ENCODE measurements at places on chromosomes 16 and 17.

- no peak for DNase-seq
Observed at GRCh38 chr17:37130984-37131446, 182.3 kb downstream of the AATF start.

DNA sequence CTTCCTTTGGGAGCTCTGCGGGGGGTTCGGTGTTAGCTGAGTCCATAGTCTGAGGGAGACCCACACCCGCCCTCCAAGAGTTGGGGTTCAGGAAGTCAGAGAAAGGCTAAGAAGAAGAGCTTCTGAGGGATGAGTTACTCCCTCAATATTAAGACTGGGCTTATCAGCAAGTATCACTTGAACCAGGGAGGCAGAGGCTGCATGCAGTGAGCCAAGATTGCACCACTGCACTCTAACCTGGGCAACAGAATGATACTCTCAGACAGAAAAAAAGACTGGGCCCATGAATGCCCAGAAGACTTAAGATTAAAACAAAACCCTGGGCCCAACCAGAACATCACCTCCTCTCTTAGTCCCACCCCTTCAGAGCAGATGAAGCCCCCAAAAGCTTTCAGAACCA lies 6.0 kb downstream of the NKIRAS2 start:
- no peak for DNase-seq

DNA sequence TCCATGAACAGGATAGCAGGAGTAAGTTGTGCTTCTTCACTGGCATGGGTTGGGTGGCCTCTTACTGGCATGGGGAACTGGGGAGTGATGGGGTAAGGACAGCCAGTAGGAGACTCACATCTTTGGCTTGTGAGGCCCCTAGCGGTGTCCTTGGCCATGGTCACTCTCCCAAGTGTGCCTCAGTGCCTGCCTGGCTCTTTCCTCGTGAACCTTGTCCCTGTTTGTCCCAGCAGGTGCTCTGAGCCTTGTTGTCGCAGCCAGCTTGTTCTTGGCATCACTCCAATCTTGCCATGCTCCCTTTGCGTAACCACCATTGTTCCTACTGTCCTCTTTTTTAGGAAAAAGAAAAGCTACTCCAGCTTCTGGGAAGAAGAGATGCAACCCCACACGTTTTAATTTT lies 53.6 kb upstream of the SDK2 start:
- DNase-seq, result no peak

- peak; percentile 97 for DNase-seq
Observed at GRCh38 chr16:89395150-89396142, 94.9 kb downstream of the ANKRD11 start.

- no peak for DNase-seq
Observed at GRCh38 chr17:61408151-61409041, 8.8 kb downstream of the TBX2 start.

GRCh38 chr16:69937465-69937951 lies 13.6 kb upstream of the CLEC18A start:
- DNase-seq, result peak; percentile 10

- no peak for DNase-seq
Observed at GRCh38 chr16:50529334-50529733, 18.9 kb upstream of the NKD1 start.

DNA sequence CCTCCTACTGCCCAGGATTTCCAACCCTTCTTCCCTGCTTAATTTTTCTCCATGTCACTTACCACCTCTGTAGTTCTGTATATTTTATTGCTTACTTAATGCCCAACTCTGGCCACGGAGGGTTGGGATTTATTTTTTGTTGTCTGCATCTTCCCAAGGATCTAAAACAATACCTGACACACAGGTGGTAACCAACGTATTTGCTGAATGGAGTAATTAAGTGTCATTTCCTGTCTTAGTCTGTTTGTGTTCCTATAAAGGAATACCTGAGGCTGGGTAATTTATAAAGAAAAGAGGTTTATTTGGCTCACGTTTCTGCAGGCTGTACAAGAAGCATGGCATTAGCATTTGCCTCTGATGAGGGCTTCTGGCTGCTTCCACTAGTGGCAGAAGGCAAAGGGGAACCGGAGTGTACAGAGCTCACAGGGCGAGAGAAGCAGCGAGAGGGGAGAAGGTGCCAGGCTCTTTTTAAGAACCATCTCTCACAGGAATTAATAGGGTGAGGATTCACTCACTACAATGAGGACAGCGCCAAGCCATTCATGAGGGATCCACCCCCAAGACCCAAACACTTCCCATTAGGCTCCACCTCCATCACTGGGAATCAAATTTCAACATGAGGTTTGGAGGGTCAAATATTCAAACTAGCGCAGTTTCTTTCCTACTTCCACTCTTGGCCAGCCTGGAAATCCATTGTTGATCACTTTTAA lies 44.8 kb downstream of the ERN1 start:
- DNase-seq, result no peak

GRCh38 chr17:27546624-27547300 lies 84.2 kb upstream of the LGALS9 start:
- DNase-seq, result no peak

GRCh38 chr17:61584866-61585265 lies 6.2 kb downstream of the NACA2 start:
- no peak for DNase-seq

- peak; percentile 86 for DNase-seq
Observed at GRCh38 chr17:42989726-42990652, 8.2 kb upstream of the RPL27 start.

GRCh38 chr16:52405441-52405840 lies 141.5 kb downstream of the TOX3 start:
- DNase-seq, result no peak

DNA sequence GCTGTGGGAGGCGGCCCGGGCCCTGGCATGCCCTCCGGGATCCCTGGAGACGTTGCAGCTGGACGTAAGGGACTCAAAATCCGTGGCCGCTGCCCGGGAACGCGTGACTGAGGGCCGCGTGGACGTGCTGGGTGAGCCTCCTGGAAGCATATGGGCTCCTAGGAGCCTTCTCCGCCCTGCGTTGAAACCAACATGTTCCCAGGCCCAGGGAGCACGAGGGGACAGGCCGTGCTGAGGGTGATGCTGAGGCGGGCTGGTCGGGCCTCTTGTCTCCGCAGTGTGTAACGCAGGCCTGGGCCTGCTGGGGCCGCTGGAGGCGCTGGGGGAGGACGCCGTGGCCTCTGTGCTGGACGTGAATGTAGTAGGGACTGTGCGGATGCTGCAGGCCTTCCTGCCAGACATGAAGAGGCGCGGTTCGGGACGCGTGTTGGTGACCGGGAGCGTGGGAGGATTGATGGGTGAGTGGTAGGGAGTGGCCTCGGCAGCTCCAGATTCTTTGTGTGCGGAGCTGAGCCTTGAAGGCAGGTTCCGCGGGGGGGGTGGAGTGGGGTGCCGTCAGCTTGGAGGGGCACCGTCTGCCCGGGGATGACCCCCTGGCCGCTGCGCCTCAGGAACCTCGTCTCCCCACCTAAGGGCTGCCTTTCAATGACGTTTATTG lies 567 bp downstream of the HSD17B1 start:
- no peak for DNase-seq

DNA sequence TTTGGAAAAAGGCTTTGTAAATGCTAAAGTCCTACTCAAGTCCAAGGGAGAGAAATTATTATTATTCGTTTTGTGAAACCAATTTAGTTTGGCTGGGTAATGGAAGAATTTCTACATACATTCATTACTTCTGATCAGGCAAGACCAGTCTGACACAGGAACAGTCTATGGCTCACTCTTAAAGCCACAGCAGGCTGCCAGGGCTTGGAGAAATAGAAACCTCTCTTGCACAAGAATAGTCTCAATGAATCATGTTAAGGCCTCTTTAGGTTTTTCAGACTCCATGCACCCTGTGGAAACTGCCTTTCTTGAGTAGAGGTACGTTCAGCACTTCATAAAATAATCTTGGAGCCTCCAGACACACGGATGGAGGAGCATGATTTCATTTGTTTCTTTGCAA lies 167.7 kb downstream of the IRX3 start:
- no peak for DNase-seq

DNA sequence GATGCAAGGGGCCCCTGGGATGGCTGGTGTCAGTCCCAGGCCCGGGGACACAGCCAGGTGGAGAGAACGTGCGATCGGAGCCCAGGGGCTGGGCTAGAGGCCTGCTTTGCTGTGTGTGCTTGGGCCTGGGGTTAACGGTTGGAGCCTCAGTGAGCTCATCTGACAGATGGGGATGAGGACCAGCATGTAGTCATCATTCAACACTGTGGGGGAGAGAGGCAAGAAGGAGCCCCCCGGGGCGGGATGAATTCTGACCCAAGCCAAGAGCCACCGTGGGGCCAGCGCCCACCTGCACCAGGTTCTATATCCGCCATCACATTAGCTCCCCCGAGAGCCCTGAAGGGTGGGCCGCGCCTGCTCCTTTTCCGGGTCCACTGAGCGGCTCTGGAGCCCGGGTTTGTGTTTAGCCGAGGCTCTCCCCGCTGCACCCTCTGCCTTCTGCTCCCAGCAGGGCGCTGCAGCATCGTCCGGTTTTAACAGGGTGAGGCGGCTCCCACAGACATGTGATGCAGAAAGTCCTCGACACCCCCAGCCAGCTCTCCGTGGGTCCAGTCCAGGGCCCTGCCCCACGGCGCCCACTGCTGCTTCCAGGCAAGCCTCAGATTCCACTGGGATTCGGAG lies 365.7 kb downstream of the SEC14L1 start:
- DNase-seq, result no peak

DNA sequence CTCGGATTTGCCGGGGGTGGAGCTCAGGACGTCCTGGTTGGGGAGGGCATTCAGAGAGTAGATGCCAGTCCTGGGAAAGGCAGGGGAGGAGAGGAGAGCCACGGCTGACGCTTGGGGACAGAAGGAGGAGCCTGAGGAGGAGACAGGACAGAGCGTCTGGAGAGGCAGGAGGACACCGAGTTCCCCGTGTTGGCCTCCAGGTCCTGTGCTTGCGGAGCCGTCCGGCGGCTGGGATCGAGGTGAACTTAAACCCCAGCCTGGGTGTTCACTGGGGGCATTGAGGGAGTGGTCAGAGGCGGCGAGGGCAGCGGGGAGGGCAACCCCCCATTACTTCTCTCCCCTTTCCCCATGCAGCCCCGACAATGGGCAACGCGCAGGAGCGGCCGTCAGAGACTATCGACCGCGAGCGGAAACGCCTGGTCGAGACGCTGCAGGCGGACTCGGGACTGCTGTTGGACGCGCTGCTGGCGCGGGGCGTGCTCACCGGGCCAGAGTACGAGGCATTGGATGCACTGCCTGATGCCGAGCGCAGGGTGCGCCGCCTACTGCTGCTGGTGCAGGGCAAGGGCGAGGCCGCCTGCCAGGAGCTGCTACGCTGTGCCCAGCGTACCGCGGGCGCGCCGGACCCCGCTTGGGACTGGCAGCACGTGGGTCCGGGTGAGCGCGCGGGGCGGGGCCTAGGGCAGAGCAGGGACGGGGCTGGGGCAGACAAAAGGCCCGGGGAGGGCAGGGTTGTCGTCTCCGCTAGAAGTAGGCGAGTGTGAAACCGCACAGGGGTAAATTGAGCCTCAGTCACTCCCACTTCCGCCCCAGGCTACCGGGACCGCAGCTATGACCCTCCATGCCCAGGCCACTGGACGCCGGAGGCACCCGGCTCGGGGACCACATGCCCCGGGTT lies 3.7 kb downstream of the NOL3 start:
- DNase-seq, result peak; percentile 85

GRCh38 chr17:48051706-48052486 lies 3.7 kb downstream of the NFE2L1 start:
- DNase-seq, result peak; percentile 72

GRCh38 chr16:57735755-57736418 lies at the start of gene KATNB1:
KATNB1 (plus strand) TSS chr16:57735770; CDS start chr16:57737244, 1,474 bp downstream.
- DNase-seq, result no peak

DNA sequence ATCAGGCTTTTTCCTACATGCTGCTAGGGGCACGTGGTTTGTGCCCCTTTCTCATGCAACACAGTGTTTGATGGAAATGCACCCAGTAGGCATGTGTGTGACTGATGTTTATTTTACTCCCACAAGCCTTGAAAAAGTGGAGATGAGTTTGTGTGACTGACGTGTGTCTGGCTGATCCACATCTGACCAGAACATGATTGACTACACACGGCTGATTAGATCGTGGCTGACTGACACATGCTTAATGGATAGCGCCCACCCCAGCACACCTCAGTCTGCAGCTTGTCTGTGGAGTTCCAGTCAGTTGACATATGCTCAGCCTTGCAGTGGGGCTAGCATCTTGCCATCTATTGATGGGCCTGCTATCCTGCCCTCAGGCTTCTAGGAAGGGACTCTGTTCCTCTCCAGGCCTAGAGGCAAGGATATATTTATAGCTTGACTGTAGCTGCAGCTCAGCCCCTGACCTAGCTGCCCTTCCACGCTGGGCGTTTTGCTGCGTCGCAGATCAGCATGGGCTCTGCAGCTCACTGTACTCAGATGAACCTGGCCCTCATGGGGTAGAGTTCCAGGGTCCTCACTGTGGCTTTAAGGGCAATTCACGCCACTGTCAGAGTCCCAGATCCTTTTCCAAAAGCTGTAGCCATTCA lies 112.3 kb downstream of the HS3ST2 start:
- DNase-seq, result no peak

DNA sequence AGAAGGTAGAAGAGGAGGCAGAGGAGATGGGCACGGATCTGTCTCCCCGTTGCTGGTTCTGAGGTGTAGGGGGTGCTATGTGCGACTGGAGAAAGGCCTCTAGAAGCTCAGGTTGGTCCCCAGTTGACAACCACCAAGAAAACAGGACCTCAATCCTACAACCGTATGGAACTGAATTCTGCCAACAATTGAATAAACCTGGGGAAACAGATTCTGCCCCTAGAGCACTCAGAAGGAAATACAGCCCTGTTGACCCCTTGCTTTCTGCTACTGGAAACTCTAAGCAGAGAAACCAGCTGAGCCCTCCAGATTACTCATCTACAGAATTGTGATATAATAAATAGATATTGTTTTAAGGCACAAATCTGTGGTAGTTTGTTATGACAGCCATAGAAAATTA lies 313.0 kb upstream of the GOT2 start:
- DNase-seq, result no peak

DNA sequence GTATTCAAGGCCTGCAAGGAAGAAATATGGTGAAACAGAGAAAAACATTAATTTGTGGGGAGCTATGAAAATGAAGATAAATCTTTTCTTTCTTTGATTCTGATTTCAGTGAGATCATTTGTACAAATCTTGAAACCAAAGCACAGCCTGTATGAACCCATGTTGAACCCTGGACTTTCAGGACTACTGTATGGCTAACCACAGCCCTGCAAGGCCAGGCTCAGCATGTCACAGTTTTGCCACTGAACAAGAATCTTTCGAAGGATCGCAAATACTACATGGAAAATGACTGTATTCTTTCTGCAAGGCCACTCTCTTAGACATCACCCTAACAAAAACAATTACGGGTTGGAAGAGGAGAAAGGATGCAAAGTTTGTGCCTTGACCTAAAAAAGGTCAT lies 161.7 kb upstream of the MAF start:
- DNase-seq, result no peak

DNA sequence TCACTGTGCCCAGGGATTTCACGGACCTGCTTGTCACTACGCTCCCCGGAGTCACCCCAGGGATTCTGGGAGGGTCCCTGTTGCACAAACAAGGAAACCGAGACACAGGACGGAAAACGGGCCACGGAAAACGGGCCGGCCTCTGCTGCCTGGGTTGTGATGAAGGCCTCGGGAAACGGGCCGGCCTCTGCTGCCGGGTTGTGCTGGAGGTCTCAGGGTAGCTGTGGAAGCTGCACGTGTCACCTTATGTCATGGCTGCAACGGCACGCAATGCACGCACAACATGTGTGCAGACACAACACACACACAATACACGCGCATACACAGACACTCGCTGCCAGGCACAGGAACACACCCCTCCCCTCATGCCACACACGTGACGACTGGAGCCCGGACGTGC lies 27.0 kb upstream of the GNG13 start:
- DNase-seq, result no peak

All from HFFc6 (cell line).